ENCODE measurements at places on chromosomes 16 and 17.

DNA sequence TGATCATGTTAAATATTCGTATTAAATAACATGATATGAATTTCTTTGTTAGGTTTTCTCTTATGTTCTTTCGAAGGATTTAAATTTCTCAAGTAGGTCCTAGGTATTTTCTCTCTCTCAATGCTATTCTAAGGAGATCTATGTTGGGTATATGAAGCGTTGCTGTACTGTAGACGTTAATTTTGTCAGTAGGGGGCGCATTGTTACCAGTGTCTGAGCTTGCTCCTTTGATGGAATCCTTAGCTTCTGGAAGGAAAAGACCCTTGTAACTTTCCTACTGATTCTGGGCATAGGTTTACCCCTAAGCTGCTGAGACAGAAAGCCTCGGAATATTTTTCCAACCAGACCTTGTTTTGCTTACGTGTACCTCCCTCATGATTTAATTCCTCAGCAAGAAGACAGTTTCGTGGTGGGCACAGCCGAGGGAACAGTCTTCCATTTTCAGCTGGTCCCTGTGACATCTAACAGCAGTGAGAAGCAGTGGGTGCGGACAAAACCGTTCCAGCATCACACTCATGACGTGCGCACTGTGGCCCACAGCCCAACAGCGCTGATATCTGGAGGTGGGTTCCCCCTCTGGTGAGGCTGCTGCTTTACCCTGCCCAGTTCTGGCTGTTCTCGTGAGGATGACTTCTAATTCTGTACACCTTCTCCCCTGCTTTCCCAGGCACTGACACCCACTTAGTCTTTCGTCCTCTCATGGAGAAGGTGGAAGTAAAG is 17.9 kb downstream of the UTP4 start:
- DNase-seq = peak; percentile 83

- no peak for DNase-seq
Measured at GRCh38 chr17:76121932-76122430, 18.4 kb upstream of the EXOC7 start.

DNA sequence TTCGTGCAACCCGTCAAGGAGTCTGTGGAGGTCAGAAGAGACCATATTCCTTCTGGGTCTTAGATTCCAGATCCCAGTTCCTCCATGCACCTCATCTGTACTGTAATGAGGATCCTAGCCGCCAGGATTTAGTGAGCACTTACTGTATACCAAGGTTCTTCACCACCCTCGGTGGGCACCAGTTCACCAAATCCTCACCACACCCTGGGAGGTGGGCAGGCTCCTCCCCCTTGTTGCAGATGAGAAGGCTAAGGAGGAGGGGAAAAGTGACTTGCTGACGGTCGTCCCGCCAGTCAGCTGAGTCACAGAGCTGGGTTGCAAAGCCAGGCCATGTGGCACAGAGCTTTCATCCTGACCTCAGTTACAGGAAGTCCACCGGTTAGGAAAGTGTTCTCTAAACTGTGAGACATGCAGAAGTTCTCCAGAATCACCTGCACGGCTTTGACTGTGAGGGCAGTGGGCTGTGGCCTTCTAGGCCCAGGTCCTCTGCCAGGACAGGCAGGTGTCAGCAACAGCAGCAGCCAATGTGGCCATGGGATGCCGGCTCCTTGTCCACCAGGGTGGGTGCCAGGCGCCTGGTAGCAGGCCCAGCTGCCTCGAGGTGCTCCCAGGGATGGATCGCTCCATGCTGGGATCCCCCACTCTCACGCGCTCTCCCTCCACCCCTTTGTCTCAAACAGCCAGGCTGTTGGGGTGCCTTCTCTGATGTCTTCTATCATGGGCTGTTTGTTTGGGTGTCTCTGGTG is 240.3 kb upstream of the GSE1 start:
- DNase-seq = no peak

GRCh38 chr17:58338454-58338840 is 9.9 kb upstream of the TSPOAP1 start:
- no peak for DNase-seq

DNA sequence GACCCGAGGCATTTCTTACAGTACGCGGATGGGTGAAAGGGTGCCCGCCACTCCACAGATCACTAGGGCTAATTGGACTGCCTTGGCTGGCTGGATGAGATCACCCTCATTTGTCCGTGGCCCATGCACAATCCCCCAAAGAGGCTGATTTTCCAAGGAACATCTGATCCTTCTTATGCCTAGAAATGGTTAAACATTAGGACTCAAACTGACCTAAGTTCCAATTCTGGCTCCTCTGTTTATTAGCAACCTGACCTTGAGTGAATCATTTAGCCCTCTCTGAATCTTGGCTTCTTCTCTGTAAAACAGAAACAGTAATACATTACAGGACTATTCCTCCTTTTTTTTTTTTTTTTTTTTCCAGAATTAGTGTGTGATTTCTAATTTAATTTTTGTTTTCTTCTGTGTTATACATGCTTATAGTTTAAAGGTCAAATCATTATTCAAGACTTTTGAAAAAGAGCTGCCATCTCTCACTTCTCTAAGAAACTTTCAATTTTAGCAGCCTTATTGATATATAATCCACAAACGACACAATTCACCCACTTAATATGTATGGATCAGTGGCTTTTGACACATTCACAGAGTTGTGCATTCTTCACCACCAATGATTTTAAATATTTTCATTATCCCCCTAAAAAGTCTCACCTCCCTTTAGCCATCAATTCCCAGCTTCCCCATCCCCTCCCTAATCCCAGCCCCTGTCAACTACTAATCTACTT is 45.4 kb upstream of the TMEM132E start:
- DNase-seq = no peak

- no peak for DNase-seq
Measured at GRCh38 chr17:59832883-59833379, 59.8 kb downstream of the TUBD1 start.

DNA sequence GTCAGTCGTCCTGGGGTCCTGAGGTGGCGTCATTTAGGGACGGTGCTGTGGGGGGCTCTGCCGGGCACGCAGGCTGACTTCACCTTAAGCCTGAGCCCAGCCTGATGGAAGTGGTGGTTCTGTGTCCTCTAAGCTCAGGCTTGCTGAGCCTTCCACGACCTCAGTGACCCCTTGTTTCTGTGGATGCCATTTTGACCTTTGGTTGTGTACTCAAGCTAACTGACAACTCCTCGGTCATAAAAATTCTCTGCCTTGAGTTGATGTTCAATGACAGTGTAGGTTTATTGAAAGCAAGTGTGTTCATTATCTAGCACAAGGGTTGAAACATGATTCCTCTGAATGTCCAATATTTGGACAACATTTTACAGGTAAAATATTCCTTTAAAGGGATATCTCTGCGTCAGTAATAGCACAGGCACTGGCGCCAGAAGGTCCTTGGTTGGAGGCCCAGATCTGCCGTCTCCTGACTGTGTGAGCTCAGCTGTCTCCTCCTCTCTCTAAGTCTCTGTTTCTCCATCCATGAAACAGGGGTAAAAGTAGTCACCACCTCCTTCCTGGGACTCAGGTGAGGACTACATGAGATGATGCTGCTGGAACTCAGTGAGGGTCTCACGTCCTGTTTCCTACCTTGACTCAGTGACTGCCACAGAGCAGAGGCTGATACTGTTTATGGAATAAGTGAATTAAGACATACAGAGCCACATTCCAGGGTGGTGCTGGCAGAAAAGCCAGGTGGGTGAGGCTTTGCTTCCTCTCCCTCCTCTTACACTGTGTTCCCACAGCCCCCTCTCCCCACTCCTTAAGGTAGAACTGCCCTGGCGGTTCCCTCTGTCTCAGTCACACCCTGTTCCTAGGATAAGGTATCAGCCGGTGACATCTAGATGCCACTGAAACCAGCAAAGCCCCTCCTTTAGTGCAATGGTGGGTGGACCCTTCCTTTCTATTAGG is 75.7 kb downstream of the IRF8 start:
- DNase-seq = no peak

- no peak for DNase-seq
Measured at GRCh38 chr17:17745476-17746455, 64.5 kb downstream of the RAI1 start.

DNA sequence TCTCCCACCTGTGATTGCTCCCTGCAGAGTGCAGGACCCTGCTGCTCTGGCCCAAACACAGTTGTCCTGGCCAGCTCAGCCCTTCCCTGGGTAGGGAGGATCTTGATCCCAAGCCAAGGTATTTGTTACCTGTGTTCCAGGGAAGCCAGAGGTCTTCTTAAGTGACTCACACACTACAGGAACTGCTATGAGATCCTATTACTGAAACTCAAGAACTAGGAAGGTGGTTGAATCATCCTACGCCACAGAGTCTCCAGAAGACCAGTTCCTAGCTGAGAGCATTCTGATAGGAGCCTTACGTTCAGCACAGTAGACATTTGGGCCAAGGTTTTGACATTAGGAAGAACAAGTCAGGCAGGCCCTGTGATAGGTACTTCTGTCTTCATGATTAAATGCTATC is 12.0 kb downstream of the CHST6 start:
- DNase-seq = no peak

DNA sequence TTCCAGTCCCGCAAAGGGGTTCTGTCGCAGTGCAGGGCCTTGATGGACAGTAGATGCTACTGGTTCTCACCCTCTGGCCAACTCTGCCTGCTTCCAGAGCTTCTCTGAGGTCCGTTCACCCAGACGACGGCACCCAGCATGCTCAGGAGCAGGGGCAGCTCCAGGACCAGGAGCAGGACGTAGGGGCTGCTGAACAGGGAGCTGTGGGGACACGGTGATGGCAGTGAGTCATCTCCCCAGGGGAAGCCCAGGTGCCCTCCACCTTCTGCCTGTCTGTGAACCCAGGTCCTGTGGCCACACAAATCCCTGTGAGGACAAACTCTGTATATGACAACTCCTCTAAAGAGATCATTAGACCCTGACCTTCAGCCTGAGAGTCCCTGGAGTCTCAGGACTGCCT is 3.4 kb upstream of the CD300C start:
- DNase-seq = no peak

DNA sequence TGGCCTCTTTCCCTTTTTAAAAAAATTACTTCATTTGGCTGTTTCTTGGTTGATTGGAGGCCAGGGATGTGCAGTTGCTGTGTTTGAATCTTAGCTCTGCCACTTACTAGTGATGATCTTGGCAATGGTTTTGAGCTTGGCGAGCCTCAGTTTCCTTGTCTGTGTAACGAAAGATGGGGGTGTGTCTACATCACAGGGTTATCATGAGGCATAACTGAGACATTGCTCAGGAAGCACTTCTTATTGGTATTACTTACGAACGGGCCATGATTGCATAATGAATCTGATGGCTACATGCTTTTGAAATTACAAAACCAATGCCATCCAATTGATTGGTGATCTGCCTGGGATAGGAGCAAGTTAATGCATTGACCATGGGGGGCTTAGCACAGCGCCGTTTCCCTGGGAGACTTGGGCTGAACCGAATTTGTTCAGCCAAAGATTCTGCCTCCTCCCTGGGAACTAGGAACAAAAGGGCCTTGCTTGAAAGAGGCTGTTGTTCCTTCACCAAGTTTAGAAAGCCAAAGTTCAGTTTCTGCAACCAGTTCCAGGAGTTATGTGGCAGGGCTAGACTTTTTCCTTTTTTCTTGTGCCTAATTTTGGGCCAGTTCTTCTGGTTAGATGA is 21.9 kb downstream of the CMIP start:
- DNase-seq = no peak

- DNase-seq = no peak
Measured at GRCh38 chr16:11896486-11897176, 19.1 kb downstream of the GSPT1 start.

DNA sequence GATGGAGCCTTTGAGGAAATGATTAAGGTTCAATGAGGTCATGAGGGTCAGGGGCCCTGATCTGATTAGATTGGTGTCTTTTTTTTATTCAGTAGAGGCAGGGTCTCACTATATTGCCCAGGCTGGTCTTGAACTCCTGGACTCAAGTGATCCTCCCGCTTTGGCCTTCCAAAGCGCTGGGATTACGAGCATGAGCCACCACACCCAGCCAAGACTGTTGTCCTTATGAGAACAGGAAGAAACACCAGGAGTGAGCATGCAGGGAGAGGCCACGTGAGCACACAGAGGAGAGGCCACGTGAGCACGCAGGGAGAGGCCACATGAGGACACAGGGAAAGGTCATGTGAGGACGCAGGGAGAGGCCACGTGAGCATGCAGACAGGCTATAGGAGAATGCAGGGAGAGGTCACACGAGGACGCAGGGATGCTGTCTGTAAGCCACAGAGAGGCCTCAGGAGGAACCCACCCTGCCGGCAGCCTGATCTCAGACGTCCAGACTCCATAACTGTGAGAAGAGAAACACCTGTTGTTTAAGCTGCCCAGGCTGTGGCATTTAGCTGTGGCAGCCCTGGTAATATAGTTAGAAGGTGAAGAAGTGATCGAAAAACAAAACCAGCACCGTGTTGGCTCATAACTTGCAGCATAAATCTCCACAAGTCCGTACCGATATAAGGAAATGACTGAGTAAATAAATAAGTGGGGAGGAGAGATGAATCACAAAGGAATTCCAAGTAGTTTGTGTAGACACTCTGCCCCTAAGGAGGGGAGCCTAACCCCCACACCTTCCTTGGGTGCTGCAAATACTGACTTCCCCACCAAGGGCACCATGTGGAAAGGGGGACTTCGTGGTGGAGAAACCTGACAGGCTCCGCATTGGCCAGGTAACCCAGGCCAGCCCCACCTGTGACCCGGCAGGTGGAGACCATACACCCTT is 14.6 kb upstream of the CSNK1D start:
- no peak for DNase-seq

DNA sequence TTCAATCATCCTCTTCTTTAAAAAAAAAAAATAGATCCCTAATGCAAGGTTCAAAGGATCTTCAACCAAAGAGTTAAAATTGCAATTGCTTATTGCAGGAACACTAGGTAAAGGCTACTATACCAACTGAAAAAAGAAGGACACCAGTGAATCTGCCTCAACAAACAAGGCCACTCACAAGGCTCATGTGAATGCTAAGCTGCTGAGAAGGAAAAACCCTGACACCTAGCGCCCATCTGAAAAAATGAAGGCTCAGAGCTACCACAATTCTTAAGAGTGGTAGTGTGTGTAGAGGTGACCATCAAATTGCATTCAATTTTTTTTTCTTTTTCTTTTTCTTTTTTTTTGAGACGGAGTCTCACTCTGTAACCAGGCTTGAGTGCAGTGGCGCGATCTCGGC is 201.6 kb upstream of the C17orf78 start:
- DNase-seq = peak; percentile 60

DNA sequence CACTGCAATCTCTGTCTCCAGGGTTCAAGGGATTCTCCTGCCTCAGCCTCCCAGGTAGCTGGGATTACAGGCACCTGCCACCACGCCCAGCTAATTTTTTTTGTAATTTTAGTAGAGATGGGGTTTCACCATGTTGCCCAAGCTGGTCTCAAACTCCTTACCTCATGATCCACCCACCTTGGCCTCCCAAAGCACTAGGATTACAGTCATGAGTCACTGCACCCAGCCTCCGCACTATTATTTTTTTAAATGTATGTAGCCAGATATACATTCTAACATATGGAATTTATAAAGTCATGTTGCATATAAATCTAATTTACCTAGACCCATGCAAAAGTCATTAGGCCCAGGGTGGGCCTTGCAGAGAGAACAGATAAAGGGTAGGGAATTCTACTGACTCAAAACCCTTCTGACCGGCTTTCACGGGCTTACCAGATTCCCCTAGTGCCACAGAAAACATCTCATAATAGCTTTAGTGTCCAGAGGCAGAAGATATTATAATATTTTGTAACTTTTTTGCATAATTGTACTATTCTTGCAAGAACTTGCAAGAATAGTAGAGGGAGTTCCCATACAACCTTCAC is 20.5 kb upstream of the HELZ start:
- DNase-seq = no peak

GRCh38 chr16:57043248-57043647 is 49.1 kb upstream of the CPNE2 start:
- DNase-seq = no peak

Data from renal pelvis (tissue), 12 donors.